ENCODE measurements at places on chromosomes 3 and 15.

GRCh38 chr15:78341057-78341987 lies 1.2 kb downstream of the CRABP1 start:
- H3K36me3 ChIP-seq = no peaks in the 10 kb centered on the region
- H3K27me3 ChIP-seq = peaks cover 84% of the 10 kb centered on the region
- H3K27ac ChIP-seq = no peak overlapping the region
- DNase-seq = no peak
- no peak overlapping the region for H3K4me3 ChIP-seq

GRCh38 chr15:83283138-83283812 lies 1.2 kb downstream of the BNC1 start:
- peaks cover 40% of the 10 kb centered on the region for H3K4me1 ChIP-seq
- H3K4me3 ChIP-seq = no peak overlapping the region
- H3K36me3 ChIP-seq = no peaks in the 10 kb centered on the region
- H3K27ac ChIP-seq = no peak overlapping the region
- DNase-seq = no peak

DNA sequence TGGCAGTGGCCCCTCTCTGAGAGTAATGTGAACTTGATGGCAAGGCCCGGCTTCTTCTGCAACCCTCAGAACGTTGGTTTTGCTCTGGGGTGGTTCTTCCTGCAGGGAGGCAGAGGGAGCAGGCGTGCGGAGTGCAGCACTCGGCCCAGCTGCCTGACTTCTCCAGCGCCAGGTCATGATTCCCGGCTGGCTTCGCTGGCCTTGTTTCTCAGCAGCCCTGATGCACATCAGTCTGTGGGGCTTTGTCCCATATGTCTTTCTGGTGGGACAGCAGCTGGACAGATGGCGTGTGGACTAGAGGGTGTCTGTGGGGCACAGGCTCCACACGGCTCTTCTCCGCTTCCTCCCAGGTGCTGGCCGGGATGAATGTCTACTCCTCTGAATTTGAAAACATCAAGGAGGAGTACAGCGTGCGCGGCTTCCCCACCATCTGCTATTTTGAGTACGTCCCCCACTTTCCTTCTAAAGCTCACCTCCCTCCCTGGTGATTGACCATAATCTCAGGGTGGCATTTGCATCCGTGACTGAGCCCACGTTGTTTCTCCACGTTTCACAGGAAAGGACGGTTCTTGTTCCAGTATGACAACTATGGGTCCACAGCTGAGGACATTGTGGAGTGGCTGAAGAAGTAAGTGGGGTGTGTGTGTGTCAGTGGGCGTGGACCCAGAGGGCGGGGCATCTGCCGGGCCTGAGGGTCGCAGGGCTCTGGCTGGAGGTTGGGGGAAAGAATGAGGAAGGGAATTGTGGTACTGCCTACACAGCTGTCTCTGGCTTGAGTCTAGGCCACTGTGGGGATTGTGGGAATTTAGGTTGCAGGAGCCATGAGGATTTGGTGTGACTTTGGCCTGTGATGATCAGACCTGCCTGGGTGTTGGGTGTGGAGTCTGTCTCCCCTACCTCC lies 57.1 kb downstream of the PDIA5 start:
- 0 out of 2 replicates have a peak, but pooled peaks cover 4% of the 10 kb centered on the region for H3K36me3 ChIP-seq
- no peak for DNase-seq
- no peaks in the 10 kb centered on the region for H3K4me1 ChIP-seq
- H3K4me3 ChIP-seq = no peak overlapping the region
- no peak overlapping the region for H3K27ac ChIP-seq
- H3K27me3 ChIP-seq = no peaks in the 10 kb centered on the region

DNA sequence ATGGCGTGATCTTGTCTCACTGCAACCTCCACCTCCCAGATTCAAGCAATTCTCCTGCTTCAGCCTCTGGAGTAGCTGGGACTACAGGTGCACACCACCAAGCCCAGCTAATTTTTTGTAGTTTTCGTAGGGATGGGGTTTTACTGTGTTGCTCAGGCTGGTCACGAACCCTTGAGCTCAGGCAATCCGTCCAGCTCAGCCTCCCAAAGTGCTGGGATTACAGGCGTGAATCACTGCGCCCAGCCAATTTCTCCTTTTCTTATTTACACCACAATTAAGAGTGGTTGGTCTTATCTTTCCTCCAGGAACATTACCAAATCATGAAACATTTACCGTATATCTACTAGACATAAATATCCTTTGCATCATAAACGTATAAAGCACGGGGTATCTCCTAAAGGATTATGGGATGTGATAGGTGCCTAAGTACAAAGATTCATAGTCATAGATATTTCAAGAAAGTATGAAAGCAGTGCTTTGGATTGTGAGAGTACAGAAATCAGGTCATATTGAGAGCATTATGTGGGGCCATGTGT lies 194.5 kb downstream of the RBMS3 start:
- DNase-seq = no peak
- no peaks in the 10 kb centered on the region for H3K27me3 ChIP-seq
- H3K36me3 ChIP-seq = no peaks in the 10 kb centered on the region
- H3K27ac ChIP-seq = no peak overlapping the region
- H3K4me1 ChIP-seq = no peaks in the 10 kb centered on the region

DNA sequence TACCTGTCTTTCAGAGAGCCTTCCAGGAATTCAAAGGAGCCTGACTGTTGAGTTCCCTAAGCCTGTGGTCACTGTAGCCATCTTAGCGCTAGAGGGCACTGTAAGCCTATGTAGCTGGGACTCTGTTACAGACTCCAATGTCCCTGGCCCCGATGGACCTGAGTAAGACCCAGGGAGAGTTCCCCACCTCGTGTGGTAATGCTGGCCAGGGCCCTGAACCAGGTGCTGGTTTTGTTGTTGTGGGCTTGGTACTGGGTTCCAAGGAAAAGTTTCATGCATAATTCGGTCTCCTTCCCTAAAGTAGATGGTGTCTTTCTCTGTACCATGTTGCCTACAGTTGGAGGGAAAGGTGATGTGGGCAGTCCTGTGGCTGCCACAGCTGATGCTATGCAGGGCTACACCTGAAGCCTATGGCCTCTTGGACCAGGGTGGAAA lies 32.4 kb downstream of the CDAN1 start:
- no peak for DNase-seq
- no peaks in the 10 kb centered on the region for H3K27me3 ChIP-seq
- H3K27ac ChIP-seq = no peak overlapping the region

- no peak overlapping the region for H3K4me3 ChIP-seq
- H3K36me3 ChIP-seq = no peaks in the 10 kb centered on the region
- peaks cover 23% of the 10 kb centered on the region for H3K4me1 ChIP-seq
- H3K27ac ChIP-seq = peak overlapping the region; percentile 63
- DNase-seq = peak; percentile 86
These were observed 9.8 kb downstream of the HOMER2 start for GRCh38 chr15:82942691-82943090.

- DNase-seq = no peak
- no peak overlapping the region for H3K4me3 ChIP-seq
- no peaks in the 10 kb centered on the region for H3K36me3 ChIP-seq
- peaks cover 42% of the 10 kb centered on the region for H3K27me3 ChIP-seq
These were observed 16.1 kb upstream of the KY start for GRCh38 chr3:134666885-134667284.

DNA sequence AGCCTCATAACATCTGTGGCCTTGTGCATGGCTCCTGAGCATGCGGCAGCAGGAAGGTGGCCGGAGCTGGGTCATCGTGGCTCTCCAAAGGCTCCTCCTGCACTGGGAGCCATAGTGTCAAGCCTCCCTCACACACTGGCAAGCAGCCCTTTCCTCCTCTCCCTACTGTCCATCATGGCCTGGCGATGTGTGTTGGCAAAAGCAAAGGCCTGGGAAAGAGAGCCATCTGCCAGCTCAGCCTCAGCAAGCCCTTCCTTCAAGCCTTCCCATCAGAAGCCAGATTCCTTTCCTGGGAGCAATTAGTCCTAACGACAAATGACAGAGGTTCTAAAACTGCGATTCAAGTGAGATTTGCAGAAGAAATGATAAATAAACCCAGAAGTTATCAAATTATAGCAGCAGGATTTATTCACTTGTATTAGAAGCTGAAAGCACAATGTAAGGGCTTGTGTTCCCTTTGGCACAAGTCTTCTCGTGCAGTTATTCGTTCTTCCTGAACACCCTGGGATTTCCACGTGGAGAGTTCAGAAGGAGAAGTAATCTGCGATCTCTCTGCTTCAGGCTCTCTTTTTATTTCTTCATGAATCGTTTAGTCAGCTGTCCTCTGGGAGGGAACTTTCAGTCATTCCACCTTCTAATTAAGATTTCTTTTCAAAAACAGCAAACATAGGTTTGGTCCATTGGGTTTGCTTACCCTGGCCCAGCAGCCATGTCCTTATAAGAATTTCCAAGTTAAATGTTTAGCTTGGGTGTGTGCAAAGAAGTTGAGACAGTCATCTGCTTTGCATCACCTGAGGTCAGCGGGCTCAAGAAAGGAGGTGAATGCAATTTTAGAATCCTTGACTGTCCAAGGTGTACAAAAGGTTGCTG lies 110.3 kb upstream of the TMC3 start:
- DNase-seq = no peak
- no peak overlapping the region for H3K27ac ChIP-seq
- no peak overlapping the region for H3K4me3 ChIP-seq
- H3K27me3 ChIP-seq = peaks cover 26% of the 10 kb centered on the region
- no peaks in the 10 kb centered on the region for H3K36me3 ChIP-seq
- no peaks in the 10 kb centered on the region for H3K4me1 ChIP-seq

- no peaks in the 10 kb centered on the region for H3K27me3 ChIP-seq
- no peak overlapping the region for H3K27ac ChIP-seq
These were observed 220.0 kb upstream of the NANOGP8 start for GRCh38 chr15:35305031-35305550.

DNA sequence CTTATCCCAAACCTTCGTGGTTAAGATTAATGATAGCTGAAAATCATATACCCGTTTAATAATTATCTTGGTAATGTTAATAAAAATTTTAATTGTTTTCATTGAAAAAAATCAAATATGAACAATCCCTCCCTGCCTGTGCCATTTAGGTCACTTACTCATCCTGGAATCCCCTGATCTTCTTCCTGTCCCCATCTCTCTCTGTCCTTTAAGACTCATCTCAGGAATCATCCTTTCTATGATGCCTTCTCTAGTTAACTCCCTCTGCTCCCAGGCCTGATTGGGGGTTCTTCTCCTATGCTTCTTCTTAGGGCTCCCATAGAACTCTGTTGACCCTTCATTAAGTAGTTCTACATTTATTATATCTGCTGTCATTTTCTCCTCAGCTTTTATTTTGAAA lies 91.6 kb downstream of the MBNL1 start:
- no peaks in the 10 kb centered on the region for H3K27me3 ChIP-seq
- H3K27ac ChIP-seq = peak overlapping the region; percentile 46
- no peak overlapping the region for H3K4me3 ChIP-seq
- H3K4me1 ChIP-seq = peaks cover 32% of the 10 kb centered on the region

- no peak overlapping the region for H3K4me3 ChIP-seq
- no peak overlapping the region for H3K27ac ChIP-seq
- no peaks in the 10 kb centered on the region for H3K4me1 ChIP-seq
- DNase-seq = no peak
- H3K36me3 ChIP-seq = no peaks in the 10 kb centered on the region
These were observed 81.5 kb upstream of the CDIN1 start for GRCh38 chr15:36497901-36498300.

- H3K4me3 ChIP-seq = peak overlapping the region; percentile 84
- DNase-seq = no peak
- H3K4me1 ChIP-seq = peaks cover 53% of the 10 kb centered on the region
These were observed 89.5 kb upstream of the CHD2 start for GRCh38 chr15:92810418-92811138.

GRCh38 chr3:115720983-115721382 lies 97.7 kb downstream of the GAP43 start:
- no peak for DNase-seq
- H3K27ac ChIP-seq = no peak overlapping the region
- H3K36me3 ChIP-seq = no peaks in the 10 kb centered on the region
- H3K4me3 ChIP-seq = no peak overlapping the region

GRCh38 chr15:85475317-85475701 lies 94.9 kb downstream of the AKAP13 start:
- H3K4me3 ChIP-seq = no peak overlapping the region
- no peaks in the 10 kb centered on the region for H3K36me3 ChIP-seq
- no peak overlapping the region for H3K27ac ChIP-seq
- H3K4me1 ChIP-seq = no peaks in the 10 kb centered on the region

- H3K36me3 ChIP-seq = no peaks in the 10 kb centered on the region
- no peak for DNase-seq
- H3K4me3 ChIP-seq = no peak overlapping the region
- H3K4me1 ChIP-seq = no peaks in the 10 kb centered on the region
These were observed 360.1 kb downstream of the LSAMP start for GRCh38 chr3:116084999-116085791.

DNA sequence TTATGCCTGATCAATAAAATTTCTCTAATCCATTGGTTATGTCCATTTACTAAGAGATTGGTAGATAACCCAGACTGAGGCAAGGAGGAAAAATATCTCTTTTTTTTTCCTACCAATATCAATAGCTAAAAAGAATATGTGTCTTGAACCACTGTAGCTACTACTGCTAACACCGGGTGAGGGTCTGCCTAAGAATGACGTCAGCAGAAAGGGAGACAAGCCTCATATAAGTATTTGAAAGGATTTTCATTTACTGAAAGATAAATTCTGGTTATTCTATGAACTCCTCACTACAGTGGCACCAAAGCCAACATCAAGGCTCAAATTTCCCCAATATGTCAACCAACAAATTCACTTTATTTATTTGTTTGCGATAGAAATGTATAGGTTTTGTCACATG lies 389.0 kb upstream of the ALCAM start:
- no peaks in the 10 kb centered on the region for H3K4me1 ChIP-seq
- H3K36me3 ChIP-seq = no peaks in the 10 kb centered on the region
- no peak for DNase-seq
- H3K4me3 ChIP-seq = no peak overlapping the region
- no peaks in the 10 kb centered on the region for H3K27me3 ChIP-seq

DNA sequence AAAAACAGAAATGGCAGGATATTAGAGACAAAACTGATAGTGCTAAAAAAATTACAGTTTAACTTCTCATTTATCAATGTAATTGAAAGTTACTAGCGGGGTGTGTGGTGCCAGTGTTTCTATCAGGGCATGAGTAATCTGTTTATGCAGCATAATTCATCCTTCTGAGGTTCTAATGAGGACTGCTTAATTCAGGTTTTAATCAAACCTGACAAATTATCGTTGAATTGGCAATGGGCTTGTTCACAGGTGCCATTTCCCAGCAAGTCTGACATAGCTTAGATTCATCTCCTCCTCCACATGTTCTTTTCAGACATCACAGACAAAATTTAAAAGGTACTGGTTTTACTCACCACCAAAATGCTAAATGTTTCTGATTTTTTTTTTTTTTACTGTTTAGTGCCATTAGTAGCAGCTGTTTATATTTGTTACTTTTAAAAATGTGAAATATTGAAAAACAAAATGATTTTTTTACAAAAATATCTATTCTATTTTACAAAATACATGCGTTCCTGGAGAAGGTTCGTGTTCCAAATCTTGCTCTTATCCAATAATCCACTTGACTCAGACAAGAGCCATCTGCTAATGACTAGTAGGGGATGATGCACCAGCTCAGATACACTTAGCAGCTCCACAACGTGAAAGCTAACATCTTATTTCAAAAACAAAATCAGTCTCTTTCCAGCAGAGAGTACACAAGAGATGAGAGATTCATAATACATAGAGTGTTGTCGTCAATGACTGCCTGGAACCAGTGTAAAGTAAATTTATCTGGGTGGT lies 447.7 kb upstream of the DPPA4 start:
- no peaks in the 10 kb centered on the region for H3K27me3 ChIP-seq
- DNase-seq = no peak
- H3K4me1 ChIP-seq = no peaks in the 10 kb centered on the region
- H3K36me3 ChIP-seq = no peaks in the 10 kb centered on the region
- H3K27ac ChIP-seq = no peak overlapping the region
- no peak overlapping the region for H3K4me3 ChIP-seq
